ENCODE measurements at places on chromosomes 2 and 18. TPM values are rescaled to one million over a fixed set of nuclear protein-coding genes. Genes with fewer than 3 reads are reported as not detected.

- DNase-seq: no peak
These were observed 29.0 kb downstream of the FMNL2 start for GRCh38 chr2:152363936-152364335.

LBX2 gene
- total RNA-seq: 0.86 TPM

DNA sequence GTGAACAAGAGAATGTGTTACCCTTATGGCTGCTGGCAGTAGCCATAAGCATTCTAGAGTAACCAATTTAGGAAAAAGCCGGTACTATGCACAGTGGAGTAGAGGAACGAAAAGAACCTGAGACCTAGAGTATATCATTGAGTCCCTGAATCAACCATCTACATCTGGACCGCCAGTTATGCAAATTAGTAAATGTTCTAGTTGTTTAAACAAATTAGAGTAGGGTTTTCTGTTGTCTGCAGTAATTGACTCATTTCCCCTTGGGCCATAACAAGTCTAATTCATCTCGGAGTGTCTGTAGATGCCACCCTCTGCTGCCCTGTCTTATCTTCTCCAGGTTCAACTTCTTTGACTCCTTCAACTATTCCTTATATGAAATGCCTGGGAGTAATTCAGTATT, 60.1 kb upstream of the CAPN13 start:
- DNase-seq: no peak

DNA sequence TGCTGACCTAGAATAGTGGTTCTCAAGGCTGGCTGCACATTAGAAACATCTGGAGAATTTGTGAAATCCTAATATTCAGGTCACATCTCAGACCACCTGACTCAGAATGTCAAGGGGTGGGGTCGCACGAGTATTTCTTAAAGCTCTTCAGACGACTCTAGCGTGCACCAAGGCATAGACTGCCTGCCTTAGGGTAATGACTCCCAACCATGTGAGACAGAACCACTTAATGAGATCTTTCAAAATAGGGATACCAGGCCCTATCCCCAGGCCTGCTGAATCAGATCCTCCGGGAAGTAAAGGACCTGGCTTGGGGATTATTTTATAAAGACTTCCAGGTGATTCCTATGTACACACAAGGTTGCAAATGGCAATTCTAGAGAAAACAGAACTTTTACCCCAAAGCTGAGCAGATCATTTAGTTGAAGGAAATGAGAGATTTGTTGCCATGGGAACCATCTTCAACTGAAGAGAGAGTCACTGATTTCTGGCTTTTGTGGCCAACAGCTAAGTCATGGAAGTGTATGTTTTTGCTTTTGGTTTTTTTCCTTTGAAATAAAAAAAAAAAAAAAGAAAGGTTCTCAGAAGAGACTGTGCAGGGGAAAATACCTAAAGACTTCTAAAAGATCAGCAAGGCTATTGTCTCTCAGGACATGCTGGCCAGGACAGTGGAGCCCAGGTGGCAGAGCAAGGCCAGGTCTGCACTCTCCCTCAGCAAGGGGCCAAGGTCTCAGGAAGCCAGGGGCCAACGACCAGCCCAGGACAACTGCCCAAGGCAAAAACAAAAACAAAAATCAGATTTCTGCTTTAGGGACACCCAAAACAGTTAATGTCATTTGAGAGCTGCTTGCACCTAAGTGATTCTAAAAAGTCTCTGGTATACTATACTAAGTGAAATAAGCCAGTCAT, 15.3 kb upstream of the LOXHD1 start:
- no peak for DNase-seq

DNA sequence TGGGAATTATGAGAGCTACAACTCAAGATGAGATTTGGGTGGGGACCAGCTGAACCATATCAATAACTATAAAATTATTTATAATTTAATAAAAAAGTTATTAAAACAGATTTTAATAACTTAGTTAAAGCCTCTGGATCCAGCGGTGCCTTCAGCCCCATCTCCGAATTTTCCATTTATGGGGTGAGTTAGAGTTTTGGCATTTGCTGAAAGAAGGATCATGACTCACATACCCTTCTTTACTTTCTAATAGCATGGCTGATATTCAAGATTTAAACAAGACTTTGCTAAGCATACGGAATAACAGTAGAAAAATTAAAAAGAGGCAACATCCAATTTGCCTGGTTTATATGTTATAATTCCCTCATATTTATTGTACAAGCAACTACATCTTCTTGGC, 94.5 kb downstream of the RDH14 start:
- no peak for DNase-seq

GRCh38 chr2:16040271-16041010, 100.1 kb downstream of the MYCN start:
- DNase-seq: no peak

DNA sequence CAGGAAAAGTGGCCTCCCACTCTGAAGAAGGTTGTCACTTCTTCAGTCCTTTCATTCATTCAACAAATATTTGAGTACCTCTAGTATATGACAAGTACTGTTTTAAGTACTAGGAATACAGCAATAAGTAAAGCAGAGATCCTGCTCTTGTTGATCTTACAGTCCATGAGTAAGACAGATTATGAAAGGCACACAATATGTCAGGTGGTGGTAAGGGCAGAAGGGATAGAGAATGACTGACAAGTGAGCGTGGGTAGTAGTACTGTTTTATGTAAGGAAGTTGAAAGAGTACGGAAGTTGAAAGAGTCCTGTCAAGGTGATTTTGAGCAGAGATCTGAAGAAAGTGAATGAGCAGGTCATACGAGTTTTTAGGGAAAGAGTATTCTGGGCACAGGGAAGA, 111.3 kb downstream of the GALNT1 start:
- no peak for DNase-seq

Data from mesothelial cell of epicardium (in vitro differentiated cells).